ENCODE measurements at places on chromosomes 7 and 10. TPM values are rescaled to one million over a fixed set of nuclear protein-coding genes. Genes with fewer than 3 reads are reported as not detected.

The WNT2 gene
- total RNA-seq: 0.16 TPM

The SYT15 gene
- 0.47 TPM for total RNA-seq

The CACNB2 gene
- total RNA-seq: 25.7 TPM

The PRKG1 gene
- 24.2 TPM for total RNA-seq

The TAS2R3 gene
- total RNA-seq: 2.5 TPM

The TRIP6 gene
- total RNA-seq: 5.8 TPM

The ZPBP gene
- 0.47 TPM for total RNA-seq

The NUTM2A gene
- 1.2 TPM for total RNA-seq

The TMEM178B gene
- total RNA-seq: 50.7 TPM

The C10orf95 gene
- total RNA-seq: not detected
